Activated naive CD4-positive, alpha-beta T cell (primary cell): ENCODE measurements at places on chromosomes 2 and 18.

- no peak for DNase-seq
Measured at GRCh38 chr18:13464432-13465123, 246.0 kb downstream of the LDLRAD4 start.

- no peak for DNase-seq
Measured at GRCh38 chr2:36663851-36664695, 32.4 kb upstream of the VIT start.

- DNase-seq, result no peak
Measured at GRCh38 chr2:36711741-36712314, 15.3 kb downstream of the VIT start.

DNA sequence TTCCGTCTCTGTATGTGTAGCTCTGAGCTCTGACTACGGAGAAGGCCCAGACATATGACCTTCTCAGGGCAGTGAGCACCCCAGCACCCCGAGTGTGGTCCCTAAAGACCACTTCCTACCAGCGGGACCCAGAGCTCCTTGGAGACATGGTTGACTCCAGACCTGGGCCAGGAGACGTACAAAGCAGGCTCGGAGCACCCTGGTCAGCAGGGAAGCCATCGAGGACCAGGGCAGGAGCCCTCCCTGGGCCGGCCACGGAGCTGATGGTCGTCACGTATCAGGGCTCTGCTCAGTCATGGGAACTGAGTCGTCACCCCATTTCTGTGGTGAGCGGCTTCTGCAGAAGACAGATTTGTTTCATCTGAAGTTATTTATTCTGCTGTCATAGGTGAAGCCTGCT, 12.8 kb upstream of the NEU4 start:
- no peak for DNase-seq

GRCh38 chr2:122639176-122639575, 883.7 kb downstream of the TSN start:
- DNase-seq, result no peak

- DNase-seq, result no peak
Measured at GRCh38 chr2:127163921-127164320, 56.2 kb downstream of the CYP27C1 start.

DNA sequence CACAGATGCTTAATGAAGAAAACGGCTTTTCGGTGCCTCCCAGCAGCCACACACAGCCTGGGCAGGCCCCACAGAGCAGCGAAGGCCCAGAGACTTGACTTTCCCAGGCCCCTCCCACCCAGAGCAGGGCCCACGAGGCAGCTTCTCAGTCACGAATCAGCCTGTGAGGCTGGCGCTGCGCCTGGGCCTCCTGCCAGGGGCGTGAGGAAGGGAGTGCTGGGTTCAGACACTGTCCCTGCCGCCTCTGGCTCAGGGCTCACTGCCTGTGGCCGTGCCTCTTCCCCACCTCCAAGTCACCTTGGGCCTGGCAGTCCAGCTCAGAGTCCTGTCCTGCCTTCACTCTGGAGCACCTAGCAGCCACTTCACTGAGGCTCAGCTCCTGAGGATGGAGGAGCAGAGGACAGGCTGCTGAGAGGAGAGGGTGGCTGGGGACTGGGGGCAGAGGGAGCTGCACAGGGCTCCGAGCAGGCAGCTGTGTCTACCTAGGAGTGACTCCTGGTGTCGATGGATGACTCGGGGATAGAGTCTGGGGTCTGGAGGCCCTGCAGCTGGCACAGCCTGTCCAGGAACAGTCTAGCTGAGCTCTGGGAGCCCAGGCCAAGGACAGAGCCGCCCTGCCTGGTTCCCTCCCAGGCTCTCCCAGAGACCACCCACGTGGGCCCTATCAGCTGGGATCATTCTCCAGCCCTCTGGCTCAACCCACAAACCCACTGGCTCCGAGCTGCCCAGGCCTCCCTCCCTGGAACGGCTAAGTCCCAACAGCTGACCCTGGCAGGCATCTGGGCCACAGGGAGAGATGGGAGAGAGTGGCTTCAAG, 36.4 kb upstream of the FOSL2 start:
- DNase-seq, result no peak

DNA sequence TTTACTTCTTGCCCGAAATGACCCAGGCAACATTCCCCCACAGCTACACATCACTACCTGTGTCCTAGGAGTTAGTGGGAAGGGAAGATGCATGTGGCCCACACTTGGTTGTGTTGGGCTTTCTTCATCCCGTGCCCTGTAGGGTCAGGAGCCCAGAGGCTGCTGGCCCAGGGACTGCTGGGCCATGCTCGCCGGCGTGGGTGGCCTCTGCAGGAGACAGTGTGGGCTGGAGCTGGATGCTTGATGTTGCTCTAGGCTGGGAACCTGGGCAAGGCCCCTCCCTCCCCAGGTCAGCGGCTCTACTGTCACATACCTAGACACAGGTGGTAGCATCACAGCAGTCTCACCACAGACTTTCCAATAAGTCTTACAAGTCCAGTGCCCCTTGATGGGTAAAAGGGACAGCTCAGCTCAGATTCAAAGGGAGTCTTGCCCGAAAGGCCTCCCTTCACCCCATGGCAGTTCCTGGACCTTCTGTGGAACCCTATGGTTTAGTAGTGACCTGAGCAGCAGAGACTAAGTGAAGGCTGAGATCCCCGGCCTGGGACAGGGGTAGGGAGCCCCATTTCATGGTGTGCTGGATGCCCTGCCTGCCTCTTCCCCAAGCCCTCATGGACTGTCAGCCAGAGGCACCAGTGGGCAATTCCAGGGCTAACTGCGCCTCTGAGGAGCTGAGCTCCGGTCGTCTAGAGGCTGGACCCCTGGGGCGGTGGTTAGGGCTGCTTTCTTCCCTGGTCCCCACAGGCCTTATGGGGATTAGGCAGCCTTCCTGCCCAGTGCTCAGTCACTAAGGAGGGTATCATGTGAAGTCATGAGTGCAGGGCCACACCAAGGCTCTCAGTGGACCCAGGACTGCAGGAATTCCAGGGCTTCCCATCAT, 45.4 kb upstream of the FAHD2A start:
- DNase-seq, result no peak

GRCh38 chr2:173488861-173489260, 134.2 kb downstream of the CDCA7 start:
- DNase-seq, result no peak

- no peak for DNase-seq
Measured at GRCh38 chr18:61528961-61529360, 195.7 kb downstream of the CDH20 start.

- DNase-seq, result no peak
Measured at GRCh38 chr2:206071807-206072206, 14.2 kb downstream of the INO80D start.

GRCh38 chr18:70068981-70069380, 121.3 kb upstream of the CD226 start:
- DNase-seq, result no peak

DNA sequence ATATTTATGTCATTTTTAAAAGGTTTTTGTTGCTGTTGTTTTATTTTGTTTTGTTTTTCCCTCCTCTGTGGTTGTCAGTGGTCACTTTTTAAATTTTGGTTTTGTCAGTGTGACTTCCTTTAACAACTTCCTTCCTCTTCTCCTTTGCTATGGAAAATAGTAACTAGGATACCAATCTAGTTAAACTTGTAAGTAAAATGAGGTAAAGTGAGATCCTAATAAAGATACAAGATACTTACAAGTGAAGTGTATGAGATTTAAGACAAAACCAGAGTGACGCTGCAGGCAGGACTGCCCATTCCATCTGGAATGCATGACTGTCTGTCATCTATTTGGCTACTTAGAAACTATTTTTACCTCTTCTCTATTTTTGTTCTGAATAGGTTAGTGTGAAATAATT, 30.6 kb upstream of the CREB1 start:
- DNase-seq, result no peak

DNA sequence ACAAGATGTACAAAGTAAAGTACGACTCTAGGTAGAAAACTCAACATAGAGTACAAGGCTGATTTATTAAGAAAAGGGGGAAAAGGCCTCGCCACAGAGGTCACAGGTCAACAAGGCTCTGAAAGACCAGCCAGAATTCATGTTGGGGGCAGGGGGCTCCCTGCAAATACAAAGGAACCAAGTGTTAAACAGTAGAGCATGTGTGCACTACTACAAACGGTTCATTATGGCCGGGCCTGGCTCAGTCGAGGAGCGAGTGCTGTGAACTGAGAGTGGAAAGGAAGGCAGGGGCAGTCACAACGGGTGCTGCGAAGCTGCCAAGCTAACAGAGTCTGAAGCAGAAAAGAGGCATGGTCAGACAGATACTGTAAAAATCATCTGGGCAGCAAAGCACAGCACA, 77.1 kb downstream of the MBOAT2 start:
- DNase-seq, result no peak

DNA sequence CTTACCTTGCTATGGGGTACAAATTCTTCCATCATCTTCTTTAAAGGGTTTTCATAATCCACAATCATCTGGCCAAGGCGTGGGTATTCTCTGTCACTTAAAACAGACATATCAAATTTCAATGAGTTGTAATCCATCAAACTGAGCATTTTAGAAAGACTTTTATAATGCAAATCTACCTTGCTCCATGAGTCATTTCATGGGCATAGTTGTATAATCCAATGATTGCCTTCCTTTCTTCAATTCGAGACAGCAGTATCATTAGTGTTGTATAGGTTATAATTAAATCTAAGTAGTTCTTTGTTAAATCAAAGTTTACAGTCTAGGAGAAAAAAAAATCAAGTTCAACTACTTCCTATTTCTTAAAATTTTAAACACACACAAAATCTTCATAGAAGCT, 36.3 kb downstream of the NCKAP1 start:
- no peak for DNase-seq

- no peak for DNase-seq
Measured at GRCh38 chr2:223283771-223284170, 231.8 kb downstream of the KCNE4 start.

- no peak for DNase-seq
Measured at GRCh38 chr18:56167366-56167765, 471.0 kb downstream of the TXNL1 start.

GRCh38 chr2:46062637-46063412, 234.4 kb upstream of the EPAS1 start:
- DNase-seq, result peak; percentile 46

DNA sequence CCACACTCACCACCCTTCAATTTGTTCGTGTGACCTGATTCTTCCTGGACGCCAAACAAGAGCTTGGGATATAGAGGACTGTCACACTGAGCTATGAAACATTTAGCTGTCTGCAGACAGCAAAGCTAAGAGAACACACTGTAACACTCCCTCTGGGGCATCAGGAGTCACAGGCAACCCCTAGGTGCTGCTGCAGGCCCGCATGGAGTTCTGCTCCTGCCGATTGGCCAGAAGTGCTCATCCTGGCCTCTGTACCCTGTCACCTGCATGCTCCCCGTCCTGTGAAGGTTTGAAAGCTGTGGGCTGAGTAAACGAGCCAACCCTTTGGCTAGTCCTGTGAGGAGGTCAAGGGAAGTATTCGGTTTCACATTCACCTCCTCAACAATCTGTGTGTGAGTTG, 73.7 kb downstream of the PDK1 start:
- DNase-seq, result no peak

- DNase-seq, result no peak
Measured at GRCh38 chr2:226540204-226540994, 259.2 kb downstream of the IRS1 start.

DNA sequence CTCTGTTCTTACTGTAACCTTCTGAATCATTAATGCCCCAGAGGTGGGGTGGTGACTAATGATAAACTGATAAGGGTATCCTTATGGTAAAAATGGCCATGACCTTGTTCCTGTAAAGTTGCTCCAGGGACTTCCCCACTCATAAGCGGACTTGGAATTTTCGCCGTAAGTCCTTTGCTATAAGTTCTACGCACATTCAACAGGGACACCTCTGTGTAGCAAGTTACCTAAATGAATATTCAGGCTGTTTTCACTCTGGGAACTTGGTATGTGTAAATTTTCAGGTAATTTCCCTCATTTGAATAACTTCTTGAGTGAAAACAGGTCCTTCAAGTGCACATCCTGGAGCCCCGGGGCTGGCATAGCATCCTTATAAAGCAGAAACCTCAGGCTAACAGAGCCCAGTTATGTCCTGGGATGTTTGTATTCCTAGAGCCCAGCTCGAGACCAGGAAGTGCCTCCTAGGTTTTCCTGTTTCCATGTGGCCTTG, 9.4 kb upstream of the AGFG1 start:
- no peak for DNase-seq

- DNase-seq, result no peak
Measured at GRCh38 chr2:239152239-239152915, 248.4 kb downstream of the HDAC4 start.

GRCh38 chr2:42868874-42869273, 76.5 kb upstream of the HAAO start:
- DNase-seq, result no peak

DNA sequence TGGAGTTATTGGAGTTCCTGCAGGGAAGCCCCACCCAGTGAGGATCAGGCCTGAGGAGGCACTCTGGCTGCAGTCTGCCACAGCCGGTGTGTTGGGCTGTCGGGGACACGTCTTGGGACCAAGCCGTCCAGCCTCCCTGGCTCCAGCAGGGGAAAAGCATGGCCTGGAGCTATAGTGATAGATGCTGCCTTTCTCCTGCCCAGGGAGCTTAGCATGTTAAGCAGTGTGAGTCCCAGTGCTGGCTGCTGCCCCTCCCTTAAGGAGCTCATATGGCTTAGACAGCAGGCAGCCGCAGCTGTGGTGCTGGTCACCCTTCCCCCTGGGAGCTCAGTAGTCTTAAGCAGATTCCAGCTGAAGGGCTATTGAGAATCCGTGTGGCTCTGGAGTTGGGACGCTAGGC, 78.9 kb downstream of the CERS6 start:
- DNase-seq, result no peak

DNA sequence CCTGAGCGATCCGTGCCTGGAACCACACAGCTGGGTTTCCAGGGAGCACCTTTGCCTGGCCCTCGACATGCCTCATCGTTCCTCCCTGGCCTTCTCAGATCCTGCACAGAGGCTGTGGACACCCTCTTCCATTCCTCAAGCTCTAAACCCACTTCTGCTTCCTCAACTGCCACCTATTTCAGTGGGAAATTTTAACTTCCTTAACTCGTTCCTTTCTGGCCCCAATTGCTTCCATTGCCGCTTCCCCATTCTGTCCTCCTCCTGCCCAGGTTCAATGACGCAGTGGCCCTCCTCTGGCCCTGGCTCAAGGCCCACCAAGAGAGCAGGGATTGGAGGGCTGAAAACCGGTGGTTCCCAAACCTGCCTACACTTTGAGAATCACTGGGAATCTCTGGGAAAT, 4.8 kb upstream of the B3GNT7 start:
- DNase-seq, result no peak

DNA sequence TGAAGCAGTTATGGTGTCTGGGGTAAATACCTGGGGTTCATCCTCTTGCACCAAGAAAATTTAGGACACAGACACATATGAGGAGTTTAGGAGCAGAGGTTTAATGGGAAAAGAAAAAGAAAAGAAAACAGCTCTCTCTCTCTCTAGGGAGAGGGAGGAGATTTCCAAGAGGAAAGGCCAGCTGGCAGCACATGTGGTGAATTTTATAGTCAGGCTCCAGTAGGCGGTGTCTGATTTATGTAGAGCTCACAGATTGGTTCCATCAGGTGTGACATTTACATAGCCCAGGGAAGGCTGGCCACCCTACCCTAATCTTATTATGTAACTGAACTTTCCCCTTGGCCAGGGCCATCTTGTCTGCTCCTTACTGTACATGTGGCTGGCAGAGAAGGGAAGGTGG, 297.5 kb upstream of the RGPD4 start:
- no peak for DNase-seq
